ENCODE measurements at places on chromosomes 7 and 10.
A peak's percentile ranks its signal among the peaks of the same experiment; 100 is the strongest.

GRCh38 chr7:155333346-155334234, 35.9 kb downstream of the INSIG1 start:
- DNase-seq = no peak

- no peak for DNase-seq
Measured at GRCh38 chr10:126336801-126337200, 51.5 kb downstream of the ADAM12 start.

- no peak for DNase-seq
Measured at GRCh38 chr7:64997927-64998391, 7.1 kb upstream of the ZNF117 start.

DNA sequence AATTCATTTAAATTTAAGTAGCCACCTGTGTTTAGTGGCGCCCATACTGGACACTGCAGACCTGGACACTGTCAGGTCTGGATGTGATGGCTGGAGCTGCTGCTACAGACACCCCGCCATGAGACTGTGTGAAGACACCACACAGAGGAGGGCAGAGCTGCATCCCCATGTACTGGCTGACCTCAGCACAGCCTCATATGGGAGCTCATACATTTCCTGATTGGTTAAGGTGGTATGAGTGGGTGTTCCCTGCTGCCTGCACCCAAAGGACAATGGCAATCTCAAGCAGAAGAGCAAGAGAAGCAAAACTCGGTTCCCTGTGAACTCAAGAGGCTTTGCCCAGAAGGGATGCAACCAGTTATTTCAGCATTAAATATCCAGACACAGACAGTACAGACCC, 60.0 kb downstream of the DLG5 start:
- DNase-seq = no peak

GRCh38 chr10:7410862-7411670, at the start of gene SFMBT2:
TSS of gene SFMBT2 (minus strand) at chr10:7411034. CDS start at chr10:7381898, 29,136 bp downstream.
- DNase-seq = no peak

DNA sequence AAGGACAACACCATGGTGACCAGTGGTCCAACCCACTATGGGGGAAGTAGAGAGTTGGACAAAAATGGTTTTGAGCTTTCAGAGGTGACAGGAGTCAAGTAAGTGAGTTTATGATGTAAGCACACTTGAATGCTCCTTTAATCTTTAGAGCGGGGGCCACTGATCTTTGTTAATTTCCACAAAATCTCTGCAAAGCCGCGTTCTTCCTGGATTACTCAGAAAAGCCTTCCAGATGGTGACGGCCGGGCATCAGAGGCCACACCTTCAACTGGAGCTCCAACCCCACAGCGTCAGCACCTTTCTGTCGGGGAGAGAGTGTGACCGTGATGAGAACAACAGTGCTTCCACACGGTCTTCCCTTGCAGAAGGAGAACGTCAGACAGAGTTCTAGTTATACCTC, 35.2 kb upstream of the KLF6 start:
- DNase-seq = peak; percentile 75

DNA sequence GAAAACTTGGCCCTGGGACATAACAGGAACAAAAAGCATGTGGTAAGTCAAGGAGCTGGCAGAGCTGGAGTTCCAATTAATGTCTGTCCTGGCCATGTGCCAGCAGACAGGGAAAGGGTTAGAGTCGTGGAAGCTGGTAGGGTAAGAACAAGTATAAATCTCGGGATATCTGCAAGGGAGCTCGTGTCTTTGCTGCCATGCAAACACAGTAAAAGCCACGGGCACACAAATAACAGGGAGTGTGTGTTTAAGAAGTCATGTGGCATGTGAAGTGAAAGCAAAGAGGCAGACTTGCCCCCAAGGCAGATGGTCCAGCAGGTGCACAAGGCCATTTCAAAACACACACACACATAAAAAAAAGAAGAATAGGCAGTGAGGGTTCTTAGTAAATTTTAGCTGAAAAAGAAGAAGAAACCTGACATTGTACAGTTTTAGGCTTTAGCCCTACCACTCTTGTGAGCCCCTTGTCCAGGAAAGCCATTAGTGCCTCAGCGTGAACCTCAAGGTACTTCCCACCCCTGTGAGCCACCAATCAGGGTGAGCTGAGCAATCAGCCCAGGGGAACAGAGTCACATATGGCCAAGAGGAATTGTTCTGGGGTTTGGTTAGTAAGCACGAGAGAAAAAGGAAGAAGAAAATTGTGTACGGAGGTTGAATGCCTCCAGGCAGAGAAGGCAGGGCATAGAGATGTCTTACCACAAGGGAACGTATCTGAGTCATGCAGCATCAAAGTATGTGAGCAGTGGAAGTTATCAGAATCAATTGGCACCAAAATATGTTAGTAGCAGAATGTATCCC, 32.8 kb upstream of the ARHGAP12 start:
- DNase-seq = no peak

DNA sequence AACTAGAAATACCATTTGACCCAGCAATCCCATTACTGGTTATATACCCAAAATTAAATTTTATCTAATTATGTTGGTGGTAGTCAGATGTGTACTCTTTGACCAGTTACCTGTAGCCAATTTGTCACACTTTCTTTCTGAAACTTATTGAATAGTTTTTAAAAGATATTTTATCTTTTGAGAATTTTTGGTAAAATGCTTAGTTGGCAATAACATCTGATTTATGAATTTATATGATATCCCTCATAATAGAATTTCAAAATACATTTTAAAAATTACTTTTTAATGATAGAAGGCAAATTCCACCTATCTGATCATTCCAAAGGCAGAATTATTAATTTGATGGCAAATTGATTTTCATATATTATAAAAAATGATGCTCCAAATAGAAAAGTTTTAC, 569.3 kb downstream of the ATRNL1 start:
- DNase-seq = no peak

DNA sequence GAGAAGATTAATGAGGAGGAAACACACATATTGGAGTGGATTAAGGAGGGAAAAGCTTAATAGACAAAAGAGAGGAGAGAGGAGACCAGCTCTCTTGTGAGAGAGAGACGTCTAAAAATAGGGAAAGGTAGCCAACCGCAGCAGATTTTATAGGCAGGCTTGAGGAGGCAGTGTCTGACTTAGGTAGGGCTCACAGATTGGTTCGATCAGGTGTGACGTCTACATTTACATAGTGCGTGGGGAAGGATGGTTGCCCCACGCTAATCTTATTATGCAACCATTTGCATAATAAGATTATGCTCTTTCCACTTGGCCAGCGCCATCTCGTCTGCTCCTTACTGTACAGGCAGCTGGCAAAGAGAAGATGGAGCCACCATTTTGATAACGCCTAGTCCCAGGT, 122.0 kb downstream of the MARCHF5 start:
- DNase-seq = no peak

DNA sequence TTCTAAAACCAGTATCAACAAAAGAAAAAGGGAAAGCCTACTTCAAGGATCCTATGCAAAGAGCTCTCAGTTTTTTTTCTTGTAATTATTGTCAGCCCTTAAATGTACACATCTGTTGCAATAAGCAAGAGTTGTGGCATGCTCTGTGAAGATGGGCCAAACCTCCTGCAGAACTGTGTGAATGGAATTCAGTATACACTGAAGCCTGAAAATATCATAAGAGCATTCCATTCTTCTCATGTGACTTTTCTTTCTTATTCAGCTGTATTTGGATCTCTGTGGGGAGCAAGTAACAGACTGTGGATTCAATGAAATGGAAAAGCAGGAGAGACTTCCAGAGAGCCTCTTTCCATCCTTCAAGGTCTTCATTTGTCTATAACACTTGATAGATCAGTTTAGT, 130.7 kb downstream of the SAMD9 start:
- no peak for DNase-seq

DNA sequence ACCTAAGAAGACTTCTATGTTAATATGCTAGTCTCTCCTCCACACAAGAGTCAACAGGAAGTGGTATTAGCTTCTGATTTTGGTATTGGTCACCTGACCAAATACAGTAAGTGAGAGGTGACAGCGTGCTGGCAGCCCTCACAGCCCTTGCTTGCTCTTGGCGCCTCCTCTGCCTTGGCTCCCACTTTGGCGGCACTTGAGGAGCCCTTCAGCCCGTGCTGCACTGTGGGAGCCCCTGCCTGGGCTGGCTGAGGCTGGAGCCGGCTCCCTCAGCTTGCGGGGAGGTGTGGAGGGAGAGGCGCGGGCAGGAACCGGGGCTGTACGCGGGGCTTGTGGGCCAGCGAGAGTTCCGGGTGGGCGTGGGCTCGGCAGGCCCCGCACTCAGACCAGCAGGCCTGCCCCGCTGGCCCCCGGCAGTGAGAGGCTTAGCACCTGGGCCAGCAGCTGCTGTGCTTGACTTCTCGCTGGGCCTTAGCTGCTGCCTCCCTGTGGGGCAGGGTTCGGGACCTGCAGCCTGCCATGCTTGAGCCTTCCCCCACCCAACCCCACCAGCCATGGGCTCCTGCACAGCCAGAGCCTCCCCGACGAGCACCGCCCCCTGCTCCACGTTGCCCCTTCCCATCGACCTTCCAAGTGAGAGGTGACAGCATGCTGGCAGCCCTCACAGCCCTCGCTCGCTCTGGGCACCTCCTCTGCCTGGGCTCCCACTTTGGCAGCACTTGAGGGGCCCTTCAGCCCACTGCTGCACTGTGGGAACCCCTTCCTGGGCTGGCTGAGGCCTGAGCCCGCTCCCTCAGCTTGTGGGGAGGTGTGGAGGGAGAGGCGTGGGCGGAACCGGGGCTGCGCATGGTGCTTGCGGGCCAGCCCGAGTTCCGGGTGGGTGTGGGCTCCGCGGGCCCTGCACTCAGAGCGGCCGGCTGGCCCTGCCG, 4.2 kb upstream of the ACSL5 start:
- no peak for DNase-seq

GRCh38 chr10:67772894-67773511, 65.0 kb downstream of the DNAJC12 start:
- DNase-seq = no peak

GRCh38 chr10:96025566-96025965, 17.8 kb upstream of the CCNJ start:
- no peak for DNase-seq

DNA sequence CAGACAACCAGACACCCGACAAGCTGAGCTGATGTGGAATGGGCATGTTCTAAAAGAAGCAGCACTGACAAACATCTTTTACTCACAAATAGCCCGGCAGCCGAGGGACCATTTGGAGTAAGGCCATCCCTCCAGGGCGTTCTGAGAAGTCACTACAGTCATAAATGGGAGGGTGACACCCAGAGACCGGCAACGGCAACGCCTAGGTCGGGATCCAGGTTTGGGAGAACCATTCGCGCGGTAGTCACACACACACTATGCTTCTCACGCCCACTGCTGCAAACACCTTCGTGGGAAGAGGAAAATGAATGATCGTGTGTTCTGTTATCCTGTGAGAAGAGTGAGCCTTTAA, 9.8 kb downstream of the TNS3 start:
- no peak for DNase-seq

DNA sequence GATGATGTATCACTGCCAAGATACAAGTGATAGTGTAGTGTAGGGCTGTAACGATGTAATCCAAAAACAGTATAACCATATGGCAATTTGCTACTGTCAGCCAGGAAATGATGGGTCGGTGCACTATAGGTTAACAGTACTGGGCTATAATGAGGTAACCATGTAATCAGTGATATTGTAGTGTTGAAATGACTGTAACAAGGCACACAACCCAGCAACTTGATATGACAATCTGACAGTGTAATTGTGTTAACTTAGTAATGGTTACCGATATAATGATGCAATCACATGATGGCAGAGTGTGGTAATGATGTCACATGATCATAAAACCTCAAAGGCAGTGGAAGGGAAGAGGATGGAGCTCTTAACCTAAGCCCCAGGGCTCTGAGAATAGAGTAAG, 73.8 kb upstream of the SLF2 start:
- DNase-seq = no peak

DNA sequence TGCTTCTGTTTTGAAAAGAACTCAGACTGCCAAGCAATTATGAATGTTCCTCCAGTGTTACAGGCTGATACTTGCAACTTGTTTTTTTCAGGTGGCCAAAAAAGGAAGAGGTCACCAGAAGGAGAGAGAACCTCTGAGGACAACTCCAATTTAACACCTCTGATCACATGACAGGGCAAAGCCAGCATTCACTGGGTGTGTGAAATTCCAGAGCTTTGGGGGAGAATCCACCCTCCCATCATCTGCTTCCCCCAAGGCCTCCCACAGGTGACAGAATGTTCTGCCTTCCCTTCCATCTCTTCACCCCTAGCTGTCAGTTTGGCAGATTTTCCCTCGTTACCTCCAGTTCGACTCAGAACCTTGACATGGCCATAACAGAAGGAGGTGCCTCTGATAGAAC, 39.1 kb downstream of the GOT1 start:
- DNase-seq = no peak

DNA sequence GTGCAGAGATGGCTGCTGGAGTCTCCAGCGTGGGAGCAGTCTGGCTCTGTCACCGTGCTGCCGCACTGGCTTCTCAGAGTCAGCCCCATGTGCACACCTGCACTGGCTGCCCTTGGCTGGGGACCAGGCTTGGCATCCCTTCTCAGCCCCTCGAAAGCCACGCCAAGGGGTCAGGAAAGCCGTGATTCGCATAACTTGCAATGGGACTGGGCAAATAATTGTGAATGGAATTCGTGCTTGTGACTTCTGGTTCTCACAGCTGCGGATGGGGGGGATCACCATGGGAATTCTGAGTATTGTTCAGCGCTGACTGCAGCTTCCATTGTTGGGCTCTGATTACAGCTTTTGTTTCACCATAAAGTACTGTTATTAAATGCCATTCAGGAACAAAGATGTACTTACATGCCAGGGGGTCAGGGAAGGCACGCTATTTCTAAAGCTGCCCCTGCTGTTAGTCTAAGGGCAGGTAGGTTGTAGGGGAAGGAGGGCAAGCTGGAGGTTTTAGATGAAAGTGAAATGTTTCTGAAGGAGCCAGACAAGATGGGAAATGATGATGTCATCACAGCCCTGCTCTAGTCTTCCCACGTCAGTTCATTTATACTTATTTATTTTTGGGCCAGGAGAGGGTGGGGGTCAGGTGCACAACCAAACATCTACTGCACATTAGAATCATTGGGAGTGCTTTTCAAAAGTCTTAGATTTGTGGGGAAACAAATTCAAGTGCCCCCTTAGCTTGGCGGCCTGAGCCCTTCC, 5.8 kb upstream of the PLEKHA1 start:
- no peak for DNase-seq

DNA sequence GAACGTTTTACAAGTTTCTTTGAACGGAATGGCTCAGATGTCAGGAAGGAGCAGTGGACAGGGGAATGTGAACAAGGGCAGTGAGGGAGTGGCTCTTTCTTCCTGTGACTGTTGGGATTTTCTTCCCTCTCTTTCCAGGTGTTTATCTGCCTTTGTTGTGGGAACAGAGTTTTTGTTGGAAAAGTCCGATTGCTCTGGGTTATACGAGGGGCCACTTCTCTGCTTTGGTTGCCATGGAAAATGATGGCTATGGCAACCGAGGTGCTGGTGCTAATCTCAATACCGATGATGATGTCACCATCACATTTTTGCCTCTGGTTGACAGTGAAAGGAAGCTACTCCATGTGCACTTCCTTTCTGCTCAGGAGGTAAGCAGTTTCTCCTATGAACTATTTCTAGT, 41.4 kb downstream of the ZRANB1 start:
- DNase-seq = no peak

GRCh38 chr7:112059675-112060074, 146.5 kb downstream of the DOCK4 start:
- DNase-seq = no peak

GRCh38 chr10:5921746-5922145, 31.7 kb downstream of the FBH1 start:
- no peak for DNase-seq

Data from HS-27A (cell line).